ENCODE measurements at places on chromosomes 2 and 18.
A peak's percentile ranks its signal among the peaks of the same experiment; 100 is the strongest.

DNA sequence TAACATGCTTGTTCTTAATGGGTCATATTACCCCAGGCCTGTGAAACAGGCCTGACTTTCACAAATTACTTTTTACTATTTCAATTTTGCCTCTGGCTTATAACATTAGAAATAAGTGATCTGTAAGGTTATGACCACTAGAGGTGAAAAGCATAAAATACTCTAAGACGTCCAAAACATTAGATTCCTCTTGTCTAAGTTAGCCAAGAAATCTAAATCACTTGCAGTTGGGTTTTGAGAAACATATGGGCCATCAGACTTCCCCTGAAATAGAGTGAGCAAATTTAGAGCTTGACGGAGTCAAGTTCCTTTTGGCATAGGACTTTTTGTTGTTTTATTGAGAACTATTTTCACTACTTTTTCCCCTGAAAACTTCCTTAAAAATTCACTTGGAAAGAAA, 32.7 kb upstream of the RIT2 start:
- DNase-seq = no peak

- DNase-seq = no peak
Measured at GRCh38 chr2:66134138-66134701, 300.7 kb upstream of the MEIS1 start.

DNA sequence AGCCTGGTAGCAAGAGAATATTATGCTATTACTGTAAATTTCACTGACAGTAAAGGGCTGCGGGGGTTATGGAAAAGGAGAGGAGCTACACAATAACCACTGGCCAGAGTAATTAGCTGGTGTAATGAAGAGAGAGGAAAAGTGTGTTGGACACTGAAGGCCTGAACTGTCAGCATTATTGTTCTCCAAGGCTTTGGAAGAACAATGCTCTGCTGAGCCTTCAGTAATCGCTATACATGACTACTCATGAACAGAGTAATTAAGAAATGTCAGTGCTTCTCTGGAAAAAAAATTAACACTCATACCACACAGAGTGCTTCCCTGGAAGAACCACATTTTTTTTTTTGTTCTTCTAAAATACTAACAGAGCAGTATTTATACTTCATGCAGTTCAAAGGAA, 931.3 kb downstream of the CPS1 start:
- no peak for DNase-seq

DNA sequence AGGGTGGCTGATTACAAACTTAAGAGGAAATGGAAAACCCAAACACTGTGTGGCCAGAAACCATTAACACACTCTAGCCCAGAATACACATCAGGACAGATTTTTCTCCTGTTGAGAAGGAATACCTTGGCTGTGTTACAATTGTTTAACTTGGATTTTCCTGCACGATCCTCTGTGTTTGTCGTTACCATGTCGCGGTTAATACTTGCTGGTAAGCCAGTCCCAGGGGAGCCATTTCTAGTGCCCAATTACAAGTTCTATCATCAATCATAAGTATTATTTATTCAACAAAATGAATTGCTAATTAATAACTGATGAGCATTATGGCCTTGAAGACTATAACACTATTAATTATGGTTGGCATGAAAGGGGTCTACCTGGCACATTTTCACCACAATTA, 146.8 kb downstream of the LNPK start:
- DNase-seq = no peak

DNA sequence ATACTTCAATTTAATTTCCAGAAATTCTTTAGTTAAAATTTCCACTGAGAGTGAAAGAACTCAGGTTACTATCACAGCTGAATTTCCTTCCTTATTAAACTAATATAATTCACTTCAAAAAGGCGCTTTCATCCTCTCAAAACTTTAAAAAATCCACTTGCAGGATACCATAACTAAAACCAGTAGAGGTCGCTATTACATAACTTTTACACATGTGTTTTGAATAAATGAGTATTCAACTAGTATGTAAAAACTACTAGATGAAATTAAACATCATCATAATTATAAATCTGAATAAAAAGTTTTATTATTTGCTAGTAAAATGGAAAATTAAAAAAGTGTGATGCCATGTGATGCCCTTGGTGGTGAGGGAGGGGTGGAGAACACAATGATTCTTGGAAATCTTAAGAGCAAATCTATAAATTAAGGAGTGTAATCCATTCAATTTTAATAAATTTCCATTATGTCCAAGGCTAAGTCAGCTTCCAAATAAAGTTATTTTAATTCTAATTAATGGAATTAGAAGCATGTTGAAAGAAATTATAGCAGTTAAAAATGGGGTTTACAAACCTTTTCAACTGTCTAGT, 61.4 kb downstream of the SOS1 start:
- DNase-seq = peak; percentile 26

GRCh38 chr2:8298783-8299182, 383.1 kb upstream of the ID2 start:
- DNase-seq = no peak

DNA sequence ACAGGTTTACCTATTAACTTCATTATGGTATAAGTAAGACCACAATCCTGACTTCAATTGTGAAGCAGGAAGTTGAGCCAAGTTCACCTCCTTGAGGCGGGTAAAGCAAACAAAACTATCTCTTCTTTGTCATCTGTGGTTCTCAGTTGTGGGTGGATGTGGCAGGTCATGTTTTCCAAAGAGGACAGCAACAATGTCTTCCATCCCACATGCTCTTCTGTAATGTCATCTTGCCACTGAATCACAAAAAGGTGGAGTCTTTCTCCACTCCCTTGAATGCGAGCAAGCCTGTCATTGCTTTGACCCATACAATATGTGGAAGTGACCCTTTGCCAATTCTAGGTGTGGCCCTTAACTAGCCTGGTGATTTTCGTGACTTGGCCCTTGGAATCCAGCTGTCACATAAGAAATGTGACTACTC, 98.7 kb downstream of the GRB14 start:
- DNase-seq = no peak

GRCh38 chr2:47313141-47313691, 89.7 kb upstream of the MSH2 start:
- peak; percentile 20 for DNase-seq

DNA sequence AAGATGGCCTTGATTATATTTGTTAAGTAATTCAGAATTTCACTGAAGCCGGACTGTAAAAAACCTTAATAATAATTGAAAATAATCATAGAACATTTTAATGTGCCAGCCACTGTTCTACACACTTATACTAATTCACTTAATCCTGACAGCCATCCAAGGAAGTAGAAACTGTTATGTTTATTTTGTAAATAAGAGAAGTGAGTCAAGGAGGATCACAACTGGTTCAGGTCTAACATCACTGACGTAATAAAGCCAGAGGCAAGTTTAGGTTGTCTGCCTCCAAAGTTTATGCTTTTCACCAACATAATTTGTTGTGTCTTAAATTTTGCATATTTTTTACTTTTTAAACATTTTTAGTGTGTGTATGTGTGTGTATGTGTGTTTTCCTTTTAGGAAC, 436.1 kb downstream of the LRRTM4 start:
- no peak for DNase-seq

- DNase-seq = no peak
Measured at GRCh38 chr2:129319422-129319717, 660.1 kb upstream of the RAB6C start.

DNA sequence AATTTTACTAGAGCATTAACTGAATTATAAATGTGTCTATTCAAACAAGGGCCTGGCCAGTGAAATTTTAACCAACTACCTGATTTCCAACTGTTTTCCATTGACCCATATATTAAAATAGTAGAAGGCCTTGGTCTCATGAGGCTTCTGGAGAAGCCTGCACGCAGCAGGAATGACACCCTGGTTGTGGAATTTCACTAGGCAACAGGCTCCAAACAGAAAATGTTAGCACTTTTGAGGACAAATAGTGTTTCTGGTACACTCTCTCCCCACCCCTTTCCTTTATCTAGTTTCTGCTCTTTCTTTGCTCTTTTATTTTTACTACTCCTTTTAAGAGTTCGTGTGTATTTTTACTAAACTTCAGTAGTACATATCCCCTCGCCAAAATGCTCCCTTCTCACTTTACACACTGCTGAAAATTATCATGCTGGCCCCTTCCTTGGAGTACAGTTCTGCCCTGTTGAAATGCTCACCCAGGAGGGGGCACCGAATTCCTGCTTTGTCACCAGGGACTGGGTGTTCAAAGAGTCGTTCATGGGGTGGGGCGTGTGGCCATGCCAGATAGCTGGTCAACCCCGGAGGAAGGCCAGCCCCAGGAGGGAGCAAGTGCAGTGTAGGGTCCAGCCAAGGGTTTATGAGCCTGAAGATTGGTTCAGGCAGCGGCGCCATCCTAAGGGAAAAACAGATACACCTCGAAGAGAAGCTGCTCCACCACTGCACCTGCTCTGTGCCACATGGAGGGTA, 22.1 kb upstream of the COL6A3 start:
- DNase-seq = no peak

DNA sequence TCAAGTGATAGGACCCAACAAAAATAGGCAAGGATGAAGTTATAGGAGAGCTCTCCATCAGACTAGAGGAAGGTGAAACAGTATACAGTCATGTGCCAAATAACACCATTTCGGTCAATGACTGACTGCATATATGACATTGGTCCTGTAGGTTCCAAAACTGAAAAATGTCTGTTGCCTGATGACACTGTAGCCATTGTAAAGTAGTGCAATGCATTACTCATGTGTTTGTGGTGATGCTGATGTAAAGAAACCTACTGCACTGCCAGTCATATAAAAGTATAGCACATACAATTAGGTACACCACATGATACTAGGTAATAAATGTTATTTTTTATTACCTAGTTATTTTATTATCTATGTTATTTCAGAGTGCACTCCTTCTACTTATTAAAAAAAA, 147.9 kb downstream of the GREB1L start:
- DNase-seq = no peak

GRCh38 chr2:96933305-96934181, 52.8 kb downstream of the FAM178B start:
- peak; percentile 35 for DNase-seq

GRCh38 chr2:46943881-46944798, 28.5 kb upstream of the MCFD2 start:
- DNase-seq = no peak

DNA sequence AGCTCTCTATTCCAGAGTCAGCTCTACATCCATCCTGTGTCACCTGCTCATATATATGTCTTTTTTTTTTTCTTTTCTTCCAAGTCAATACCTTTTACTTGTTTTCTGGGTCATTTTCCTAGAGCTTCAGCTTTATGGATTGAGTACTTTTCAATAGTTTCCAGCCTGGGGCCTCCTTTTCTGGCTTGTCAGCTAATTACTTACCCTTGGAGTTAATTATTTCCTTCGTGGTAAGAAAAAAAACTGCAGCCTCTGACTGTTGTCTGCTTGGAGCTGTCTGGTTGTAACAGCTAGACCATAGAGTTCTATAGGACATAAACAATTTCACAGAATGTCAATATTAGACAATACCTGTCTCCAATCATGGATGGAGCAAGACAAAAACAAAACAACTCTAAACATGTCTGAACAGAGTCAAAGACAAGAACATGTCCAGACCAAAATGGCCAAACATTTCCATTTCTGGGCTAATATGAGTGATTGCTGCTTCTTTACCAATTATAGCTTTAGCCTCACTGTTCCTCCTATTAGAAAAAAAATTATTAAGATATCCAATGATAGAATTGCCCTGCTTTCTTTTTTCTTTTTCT, 643.1 kb downstream of the SLC4A3 start:
- DNase-seq = no peak

- no peak for DNase-seq
Measured at GRCh38 chr2:197280015-197280702, 30.4 kb downstream of the ANKRD44 start.

DNA sequence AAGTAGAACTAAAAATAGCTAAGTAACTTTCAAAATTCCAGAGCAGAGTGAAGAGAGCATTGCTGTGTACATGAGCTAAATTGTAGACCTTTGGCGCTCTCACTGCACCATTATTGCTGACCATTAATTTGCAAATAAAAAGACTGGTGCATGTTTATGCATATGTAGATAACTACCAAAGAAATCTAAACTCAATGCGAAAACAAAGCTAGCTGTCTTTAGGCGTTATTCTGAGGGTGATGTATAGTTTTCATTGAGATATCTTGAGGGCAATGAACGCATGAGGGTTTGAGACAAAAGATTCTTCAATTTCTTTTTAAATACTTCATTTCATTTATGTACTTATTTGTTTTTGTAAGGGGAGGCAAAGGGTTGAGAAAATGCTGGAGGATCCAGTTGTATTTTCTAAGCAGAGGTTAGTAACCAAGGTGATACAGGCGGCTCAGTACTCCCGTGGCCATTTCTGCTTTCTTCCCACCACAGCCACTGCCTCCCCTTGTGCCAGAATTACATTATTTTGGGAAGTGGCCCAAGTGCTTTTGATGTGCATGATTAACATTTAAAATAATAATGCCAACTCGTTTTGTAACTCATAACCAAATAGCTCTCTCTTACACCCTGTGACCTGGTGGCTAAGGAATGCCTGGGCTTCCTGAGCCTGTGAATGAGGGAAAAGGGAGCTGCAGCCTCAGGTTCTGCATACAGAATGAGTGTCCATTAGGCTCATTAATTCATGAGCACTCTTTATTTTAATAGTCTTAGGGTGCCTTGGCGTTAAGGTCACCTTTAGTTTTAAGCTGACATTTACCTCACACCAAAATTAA, 797.8 kb upstream of the GYPC start:
- DNase-seq = no peak

- no peak for DNase-seq
Measured at GRCh38 chr2:240329778-240330177, 105.7 kb upstream of the GPC1 start.

GRCh38 chr2:42977270-42978174, 185.1 kb upstream of the HAAO start:
- DNase-seq = no peak

DNA sequence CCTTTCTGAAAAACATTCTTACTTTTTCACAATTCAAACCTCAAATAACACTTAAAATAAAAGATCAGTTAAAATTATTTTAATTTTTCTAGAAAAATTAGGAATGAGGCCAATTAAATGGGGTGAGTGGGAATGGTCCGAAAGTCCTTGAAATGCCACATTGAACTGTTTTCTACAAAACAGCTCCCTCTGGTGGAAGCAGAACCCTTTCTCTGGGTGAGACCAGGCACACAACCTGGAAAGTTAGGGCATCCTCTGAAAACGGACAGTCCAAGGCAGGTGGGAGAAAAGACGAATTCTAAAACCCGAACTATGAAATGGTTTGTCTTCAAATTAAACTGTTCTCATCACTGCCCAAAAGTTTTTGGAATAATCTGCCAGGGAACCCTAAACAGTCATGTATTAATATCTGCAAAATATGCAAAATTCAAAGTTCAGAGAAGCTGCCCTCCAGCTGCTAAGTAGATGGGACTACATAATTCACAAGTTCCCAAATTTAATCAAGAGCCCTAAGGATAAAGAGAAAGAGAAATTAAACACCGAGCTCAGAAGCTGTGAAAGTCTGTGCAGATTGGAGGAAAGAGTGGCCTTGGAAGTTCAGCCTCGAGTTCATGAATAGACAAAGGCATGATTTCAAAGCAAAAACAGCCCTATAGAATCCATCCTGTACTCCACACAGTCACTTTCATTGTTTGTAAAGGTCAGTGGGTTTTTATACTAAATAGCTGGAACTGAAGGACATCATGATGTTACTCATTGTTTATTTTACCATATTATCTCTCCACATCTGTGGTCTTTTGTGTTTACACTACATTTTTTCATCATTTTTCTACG, 108.3 kb downstream of the PIEZO2 start:
- DNase-seq = peak; percentile 15

- no peak for DNase-seq
Measured at GRCh38 chr2:96665083-96665569, 22.6 kb downstream of the FER1L5 start.
